ENCODE measurements at places on chromosomes 5 and 9.

GRCh38 chr9:126956917-126957686 is 42.5 kb downstream of the RALGPS1 start:
- no peak for DNase-seq

- DNase-seq, result no peak
These were observed 198.9 kb downstream of the ENC1 start for GRCh38 chr5:74441616-74442015.

GRCh38 chr9:105656131-105656921 is 5.9 kb upstream of the TAL2 start:
- no peak for DNase-seq

GRCh38 chr5:103774721-103775120 is 212.1 kb upstream of the NUDT12 start:
- no peak for DNase-seq

- no peak for DNase-seq
These were observed 20.2 kb upstream of the CCDC192 start for GRCh38 chr5:127683008-127683407.

GRCh38 chr5:31939151-31939550 is 235.0 kb downstream of the GOLPH3 start:
- DNase-seq, result no peak

DNA sequence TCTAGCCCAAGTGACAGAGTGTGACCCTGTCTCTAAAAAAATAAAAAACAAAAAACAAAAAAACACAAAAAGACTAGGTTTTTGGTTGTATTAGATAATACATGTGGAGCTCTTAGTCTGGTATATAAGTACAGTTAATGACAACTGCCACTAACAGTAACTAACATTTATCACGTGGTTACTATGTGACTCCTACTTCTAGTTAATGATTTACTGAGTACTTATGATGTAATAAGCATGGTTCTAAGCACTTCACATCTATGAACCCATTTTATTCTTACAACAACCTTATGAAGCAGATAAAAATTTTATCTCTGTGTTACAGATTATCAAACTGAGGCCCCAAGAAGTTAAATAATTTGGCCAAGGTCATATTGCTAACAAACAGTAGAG is 6.1 kb upstream of the TMEFF1 start:
- no peak for DNase-seq

GRCh38 chr9:114827641-114828302 is 21.9 kb upstream of the TNFSF15 start:
- DNase-seq, result no peak

DNA sequence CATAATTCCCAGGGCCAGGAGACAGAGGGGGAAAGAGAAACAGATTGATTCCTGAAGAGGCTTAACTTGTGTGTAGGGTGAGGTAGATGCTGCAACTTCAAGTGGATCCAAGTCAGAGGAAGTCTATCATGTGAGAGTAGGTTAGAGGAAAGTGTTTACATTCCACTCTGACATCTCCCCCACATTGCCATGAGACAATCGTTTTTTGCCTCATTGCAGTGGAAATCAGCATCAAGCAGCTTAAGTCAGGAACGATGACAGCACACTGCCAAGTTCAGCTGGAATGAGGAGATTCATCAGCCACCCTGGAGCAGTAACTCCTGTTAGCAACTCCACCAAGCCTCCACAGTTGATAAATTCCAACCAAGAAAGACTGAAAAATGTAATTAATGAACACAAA is 689.7 kb upstream of the MEF2C start:
- DNase-seq, result no peak

DNA sequence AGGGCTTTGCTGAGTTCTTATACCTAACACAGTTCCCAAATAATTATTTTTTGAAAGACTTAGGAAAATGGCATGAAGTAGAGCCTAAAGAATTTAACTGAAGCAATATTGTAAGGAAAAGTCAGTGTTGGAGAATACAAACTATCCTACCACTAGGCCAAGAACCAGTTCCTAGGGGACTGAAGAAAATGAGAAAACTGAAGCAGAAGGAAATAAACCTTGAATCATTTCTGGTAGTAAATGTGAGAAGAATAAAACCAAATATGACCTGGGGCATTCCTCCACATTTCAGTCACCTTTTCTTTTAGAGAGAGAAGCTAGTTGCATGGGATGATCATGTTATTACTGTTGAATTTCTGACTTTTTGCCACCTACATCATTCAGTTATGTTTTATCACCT is 1393.9 kb upstream of the C9orf72 start:
- no peak for DNase-seq

GRCh38 chr9:94160594-94161501 is 76.6 kb downstream of the PTPDC1 start:
- DNase-seq, result no peak

DNA sequence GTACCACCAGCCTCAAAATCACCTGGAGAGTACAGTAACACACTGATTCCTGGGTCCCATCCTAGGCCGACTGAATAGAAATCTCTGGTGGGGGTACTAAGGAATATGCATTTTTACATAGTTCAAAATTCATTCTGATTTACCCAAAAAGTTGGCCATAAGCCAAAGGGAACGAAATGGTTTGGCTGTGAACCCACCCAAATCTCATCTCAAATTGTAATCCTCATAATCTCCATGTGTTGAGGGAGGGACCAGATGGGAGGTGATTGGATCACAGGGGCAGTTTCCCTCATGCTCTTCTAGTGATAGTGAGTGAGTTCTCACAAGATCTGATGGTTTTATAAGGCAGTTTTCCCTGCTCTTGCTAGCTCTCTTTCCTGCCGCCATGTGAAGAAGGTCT is 31.1 kb downstream of the MEGF9 start:
- DNase-seq, result no peak

GRCh38 chr5:59301727-59302126 is 591.8 kb downstream of the PDE4D start:
- DNase-seq, result no peak

GRCh38 chr5:19406576-19407365 is 581.2 kb downstream of the CDH18 start:
- no peak for DNase-seq

DNA sequence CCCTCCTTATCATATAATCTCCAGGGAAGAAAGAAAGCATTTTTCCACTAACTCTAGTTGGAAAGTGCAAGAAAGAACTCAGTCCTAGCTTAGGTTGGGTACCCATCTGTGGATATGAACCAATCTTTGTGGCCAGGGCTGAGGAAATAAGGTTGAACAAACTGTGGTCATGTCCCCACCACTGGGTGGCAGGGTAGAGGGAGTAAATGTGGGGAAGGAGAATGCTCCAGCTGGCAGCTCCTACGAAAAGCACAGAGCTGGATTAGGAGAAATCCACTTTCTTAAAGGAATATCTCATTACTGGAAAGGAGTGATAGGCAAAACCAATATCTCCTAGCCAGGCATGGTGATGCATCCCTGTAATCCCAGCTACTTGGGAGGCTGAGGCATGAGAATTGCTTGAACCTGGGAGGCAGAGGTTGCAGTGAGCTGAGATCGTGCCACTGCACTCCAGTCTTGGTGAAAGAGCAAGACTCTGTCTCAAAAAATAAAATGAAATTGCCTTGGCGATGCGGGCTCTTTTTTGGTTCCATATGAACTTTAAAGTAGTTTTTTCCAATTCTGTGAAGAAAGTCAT is 175.1 kb downstream of the CCDC192 start:
- DNase-seq, result no peak

All from bone marrow (tissue), 2 donors.